ENCODE measurements at places on chromosomes 1 and 21. TPM values are rescaled to one million over a fixed set of nuclear protein-coding genes. Genes with fewer than 3 reads are reported as not detected.

The TMEM82 gene
- total RNA-seq = not detected

The SDCCAG8 gene
- 65.9 TPM for total RNA-seq

The HAO2 gene
- not detected for total RNA-seq

The FAM43B gene
- 0.09 TPM for total RNA-seq

The CCDC30 gene
- total RNA-seq = 1.8 TPM

The SPATA21 gene
- not detected for total RNA-seq

The RABIF gene
- 12.2 TPM for total RNA-seq

The LIN28A gene
- total RNA-seq = not detected
